Activated gamma-delta T cell treated with Interleukin-2 at 50 U/mL for 16 hours (primary cell): ENCODE measurements at places on chromosomes 1 and 21.

GRCh38 chr1:40050863-40051262, 10.3 kb downstream of the CAP1 start:
- no peak for DNase-seq

DNA sequence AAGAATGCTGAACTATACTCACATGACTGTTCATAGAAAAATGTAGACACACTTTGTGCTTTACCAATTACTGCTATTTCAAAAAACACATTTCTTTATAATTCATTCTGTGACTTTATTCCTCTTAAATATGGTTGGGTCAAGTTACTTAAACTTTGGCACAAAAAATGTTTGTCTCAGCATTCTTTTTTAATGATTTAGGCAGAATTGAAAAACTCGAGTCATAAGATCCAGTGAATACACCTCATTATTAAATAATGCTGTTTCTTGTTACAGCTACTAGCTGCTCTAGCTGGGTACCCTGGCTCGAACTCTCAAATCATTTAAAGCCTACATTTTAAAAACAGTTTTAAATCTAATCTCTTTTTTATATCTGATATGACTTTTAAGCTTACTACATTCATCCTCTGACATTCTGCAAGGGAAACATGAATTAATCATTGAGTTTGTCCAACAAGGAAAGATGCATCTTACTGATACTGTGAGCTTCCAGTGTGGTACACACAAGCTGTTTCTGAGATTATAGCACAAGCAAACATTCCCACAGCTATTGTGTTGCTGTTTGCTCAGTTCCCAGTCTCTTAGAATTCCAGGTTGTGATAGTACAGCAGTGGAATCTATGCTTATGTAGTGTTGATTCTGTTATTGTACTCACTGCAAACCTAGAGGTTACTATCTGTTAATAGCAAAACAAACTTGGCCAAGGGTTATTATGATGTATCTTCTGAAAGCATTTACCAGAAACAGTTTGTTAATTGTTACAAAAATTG, 746.5 kb downstream of the USP25 start:
- DNase-seq, result no peak

GRCh38 chr21:45888386-45889009, 93.1 kb upstream of the COL6A1 start:
- no peak for DNase-seq

GRCh38 chr1:98661544-98662355, at the start of gene SNX7:
Gene SNX7, plus strand, starts transcription at chr1:98661721. Its CDS starts 11 bp downstream, at chr1:98661732.
- DNase-seq, result no peak

DNA sequence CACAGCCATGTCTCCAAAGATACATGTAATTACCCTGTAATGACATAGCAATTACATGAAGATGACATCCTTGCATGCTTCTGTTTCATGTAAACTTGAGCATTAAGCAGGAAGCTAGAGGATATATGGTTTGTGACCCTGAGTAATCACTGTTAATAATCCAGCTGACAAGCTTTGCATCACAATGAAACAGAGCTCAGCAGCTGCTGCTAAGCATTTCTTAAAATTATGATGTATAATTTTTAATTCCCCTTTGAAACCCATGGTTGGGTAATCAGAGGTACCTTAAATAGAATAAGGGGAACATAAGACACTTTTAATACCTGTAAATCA, 293.5 kb downstream of the NTNG1 start:
- no peak for DNase-seq
